Mesenteric fat pad (tissue), 1 donor: ENCODE measurements at places on chromosomes 2 and 18. TPM values are rescaled to one million over a fixed set of nuclear protein-coding genes. Genes with fewer than 3 reads are reported as not detected.

DNA sequence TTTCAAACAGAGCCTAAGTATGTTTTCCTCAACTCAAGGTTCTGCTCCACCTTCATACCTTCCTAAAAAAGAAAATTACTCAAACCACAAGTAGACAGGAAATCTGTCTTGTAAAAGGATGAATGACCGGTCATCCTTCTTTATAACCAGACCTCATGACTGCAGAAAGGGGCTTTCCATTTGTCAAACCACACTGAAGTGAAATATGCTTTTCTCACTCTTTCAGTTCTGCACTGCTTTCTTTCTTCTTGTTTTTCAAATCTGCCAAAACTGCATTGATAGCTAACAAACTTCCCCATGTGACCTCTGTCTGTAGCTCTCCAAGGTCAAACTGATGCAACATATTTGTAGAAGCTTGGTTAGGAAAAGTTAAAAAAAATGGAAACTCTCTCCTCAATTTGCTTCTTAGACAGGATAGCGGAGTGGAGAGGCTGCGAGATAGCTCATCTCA lies 308.9 kb upstream of the CCDC68 start:
- no peak for DNase-seq

DNA sequence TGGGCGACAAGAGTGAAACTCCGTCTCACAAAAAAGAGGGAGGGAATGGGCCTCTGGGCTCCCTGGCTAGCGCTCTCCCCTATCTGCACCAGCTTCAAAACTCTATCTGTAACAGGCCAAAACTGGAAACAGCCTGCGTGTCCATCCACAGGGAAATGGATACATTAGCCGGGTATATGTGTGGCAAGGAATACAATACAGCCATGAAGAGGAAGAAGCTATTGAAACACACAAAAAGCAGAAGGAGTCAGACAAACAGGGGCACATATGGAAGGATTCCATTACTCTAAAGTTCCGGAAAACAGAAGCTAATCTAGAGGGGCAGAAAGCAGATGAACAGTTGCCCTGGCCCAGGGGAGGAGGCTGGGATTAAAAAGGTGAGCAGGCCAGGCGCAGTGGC lies 24.6 kb upstream of the SLC35F6 start:
- DNase-seq: no peak

- no peak for DNase-seq
Observed at GRCh38 chr18:40577981-40578365, 1377.1 kb upstream of the PIK3C3 start.

DNA sequence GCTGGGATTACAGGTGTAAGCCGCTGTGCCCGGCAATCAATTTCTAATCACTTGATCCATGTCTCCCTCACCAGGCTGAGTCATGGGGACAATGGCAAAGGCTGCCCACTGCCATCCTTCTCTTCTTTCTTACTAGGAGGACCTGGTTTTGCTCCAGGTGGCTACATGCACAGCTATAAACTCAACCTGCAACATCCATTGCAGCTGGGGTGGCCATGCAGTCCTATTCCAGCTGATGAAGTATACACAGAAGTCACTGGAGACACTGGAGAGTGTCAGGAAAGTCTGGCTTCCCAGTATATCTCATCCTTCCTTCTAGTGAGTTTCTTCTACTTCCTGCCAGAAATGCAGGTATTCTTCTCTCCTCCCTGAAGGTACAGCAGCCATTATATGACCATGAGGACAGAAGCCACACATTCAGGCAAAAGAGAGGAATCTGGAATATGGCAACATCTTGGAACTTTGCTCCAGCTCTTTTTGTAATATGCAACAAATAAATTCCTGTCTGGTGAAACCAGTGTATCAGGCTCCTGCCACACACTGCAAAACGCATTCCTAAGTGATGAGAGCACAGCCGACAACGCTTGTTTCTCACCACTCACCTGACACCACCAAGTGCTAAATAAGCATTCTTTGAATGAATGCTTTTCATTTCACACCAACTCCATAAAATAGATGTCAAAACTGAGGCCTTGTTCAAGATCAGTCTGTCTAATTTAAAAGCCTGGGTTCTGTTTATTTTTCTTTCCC lies 32.3 kb downstream of the SCTR start:
- no peak for DNase-seq

- no peak for DNase-seq
Observed at GRCh38 chr18:37332628-37333420, 232.8 kb downstream of the CELF4 start.

- DNase-seq: no peak
Observed at GRCh38 chr2:124835331-124835730, 810.2 kb downstream of the CNTNAP5 start.

GRCh38 chr2:240745456-240745855 lies 53.8 kb downstream of the AQP12A start:
- no peak for DNase-seq

DNA sequence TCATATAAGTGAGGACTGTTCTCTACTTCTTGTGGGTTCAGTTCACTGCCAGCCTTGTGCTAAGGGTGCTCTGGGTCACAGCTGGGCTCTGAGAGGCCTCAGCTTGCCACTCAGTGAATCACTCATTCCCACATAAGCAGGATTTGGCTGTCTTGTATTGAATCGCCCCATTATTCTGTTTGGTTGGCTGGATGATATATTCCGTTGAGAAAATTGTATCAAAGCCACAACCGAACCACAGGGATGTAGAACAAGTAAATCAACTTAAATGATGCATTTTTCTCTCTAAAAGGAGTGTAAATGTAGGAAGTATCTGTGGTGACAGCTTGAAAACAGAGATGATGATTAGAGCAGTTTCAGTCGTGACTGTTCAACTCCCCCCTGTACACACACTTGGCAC lies 39.6 kb downstream of the TTC39C start:
- no peak for DNase-seq

DNA sequence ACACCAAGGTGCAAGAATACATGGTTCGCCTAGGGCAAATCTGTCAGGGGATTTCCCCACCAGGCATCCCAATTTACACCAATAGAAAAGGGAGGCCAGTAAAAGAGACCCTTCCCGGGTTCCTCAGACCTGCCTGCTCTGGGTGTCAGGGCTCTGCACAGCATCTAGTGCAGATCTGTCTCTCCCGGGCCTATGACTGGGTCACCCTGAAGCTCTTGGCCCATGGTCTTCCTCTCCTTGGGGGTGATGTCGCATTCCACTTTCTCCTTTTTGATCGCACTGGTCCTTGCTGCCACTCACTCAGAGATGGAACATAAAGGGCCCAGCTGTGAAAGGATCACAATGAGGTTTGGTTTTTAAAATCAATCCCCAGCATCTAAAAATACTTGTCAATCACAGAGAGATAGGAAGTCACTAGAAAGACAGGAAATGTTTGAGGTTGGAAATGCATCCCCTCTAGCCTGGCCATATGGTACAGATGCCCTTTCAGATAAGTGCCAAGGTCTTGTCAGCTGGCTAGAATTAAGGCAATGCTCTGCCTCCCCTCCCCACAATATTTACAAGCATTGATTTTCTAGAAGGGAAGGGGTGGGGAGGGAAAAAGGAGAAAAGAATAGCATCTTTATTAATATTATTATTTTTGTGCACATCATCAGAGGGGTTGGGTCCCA lies 34.9 kb upstream of the AFTPH start:
- DNase-seq: no peak

DNA sequence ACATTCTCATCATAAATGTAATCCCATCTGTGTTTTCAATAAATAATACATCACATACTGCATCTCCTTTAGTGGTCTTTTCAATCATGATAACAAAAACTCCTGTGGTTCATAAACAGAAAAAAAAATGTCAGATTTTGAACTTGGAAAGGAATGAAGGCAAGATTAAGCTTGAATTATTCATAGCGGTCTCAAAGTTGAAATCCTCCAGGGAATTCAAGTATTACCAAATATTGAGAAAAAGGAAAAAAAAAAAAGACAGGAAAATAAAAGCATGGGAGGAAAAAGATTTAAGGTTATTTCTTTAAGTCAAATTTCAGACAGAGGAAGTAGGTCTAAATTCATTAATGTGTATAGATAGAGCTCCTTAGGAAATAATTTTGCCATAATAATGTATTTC lies 92.1 kb downstream of the COLEC12 start:
- no peak for DNase-seq

- DNase-seq: no peak
Observed at GRCh38 chr2:30346471-30347169, 100.4 kb upstream of the LCLAT1 start.

DNA sequence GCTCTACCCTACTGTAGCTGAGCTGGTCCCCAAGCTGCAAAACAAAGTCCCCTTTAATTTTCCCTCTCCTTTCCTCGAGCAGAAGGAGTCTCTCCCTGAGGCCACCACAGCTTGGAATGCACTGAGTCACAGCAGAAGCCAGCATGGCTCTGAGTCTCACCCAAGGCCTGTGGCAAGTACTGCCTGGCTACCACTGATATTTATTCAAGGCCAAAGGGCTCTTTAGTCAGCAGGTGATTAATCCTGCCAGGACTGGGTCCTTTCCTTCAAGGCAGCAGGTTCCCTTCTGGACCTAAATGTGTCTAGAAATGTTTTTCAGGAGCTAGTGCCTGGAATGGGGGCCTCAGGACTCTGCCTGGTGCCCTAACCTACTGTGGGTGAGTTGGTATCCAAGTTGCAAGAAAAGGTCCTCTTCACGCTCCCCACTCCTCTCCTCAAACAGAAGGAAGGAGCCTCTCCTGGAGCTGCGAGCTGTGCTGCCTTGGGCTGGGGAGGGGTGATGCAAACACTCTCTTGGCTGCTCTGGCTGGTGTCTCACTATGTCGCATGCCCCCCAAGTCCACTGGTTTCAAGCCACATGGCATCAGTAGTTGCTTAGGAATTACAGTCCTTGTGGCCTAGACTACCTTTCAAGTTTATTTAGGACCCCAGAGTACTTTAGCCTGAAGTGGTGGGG lies 53.4 kb downstream of the CD28 start:
- DNase-seq: no peak

- DNase-seq: no peak
Observed at GRCh38 chr2:203673933-203674332, 32.5 kb upstream of the CD28 start.

GRCh38 chr2:74028741-74029140 lies 44.0 kb downstream of the TET3 start:
- DNase-seq: no peak

DNA sequence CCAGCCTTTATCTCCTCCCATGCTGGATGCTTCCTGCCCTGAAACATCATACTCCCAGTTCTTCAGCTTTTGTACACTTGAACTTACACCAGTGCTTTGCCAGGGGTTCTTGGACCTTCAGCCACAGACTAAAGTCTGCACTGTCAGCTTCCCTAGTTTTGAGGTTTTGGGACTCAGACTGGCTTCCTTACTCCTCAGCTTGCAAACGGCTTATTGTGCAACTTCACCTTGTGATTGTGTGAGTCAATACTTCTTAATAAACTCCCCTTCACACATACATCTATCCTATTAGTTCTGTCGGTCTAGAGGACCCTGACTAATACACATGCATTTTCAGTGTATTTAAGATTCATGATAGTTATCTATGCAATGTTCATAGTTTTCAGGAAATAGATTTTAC lies 35.8 kb upstream of the ZNF804A start:
- no peak for DNase-seq

DNA sequence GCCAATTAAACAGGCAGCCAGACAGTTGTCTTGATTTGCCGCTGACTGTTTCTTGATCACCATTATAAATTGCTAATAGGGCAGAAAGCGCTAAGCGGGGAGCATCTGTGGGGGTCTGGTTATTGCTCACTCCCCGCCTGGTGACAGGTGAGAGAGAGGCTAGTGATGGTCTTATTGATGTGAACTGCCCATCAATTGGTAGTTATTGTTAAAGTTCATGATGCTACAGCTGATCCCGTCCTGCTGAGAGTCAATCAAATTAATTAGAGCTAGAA lies 148.5 kb downstream of the LNPK start:
- DNase-seq: no peak

- no peak for DNase-seq
Observed at GRCh38 chr2:238702276-238703052, 145.4 kb upstream of the TWIST2 start.

DNA sequence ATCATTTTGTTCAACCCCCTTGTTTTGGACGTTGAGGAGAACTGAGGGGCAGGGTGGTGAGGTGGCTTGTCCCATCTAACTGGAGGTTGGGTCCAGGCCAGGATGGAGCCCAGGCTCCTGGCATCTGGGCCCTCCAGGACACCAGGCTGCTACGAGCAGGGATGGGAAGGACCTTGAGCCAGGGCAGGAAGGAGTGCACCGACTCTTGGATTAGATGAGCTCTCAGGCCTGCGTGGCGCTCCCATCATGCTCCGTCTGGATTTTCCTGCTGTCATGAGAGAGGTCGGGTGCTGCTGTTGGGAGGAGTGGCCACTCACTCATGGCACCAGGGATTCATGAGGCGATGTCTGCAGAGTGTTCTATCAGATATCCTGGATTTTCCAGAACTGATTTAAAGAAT lies 18.3 kb upstream of the ALLC start:
- peak; percentile 82 for DNase-seq

- DNase-seq: peak; percentile 87
Observed at GRCh38 chr2:84879584-84880394, 1.1 kb downstream of the TRABD2A start.

DNA sequence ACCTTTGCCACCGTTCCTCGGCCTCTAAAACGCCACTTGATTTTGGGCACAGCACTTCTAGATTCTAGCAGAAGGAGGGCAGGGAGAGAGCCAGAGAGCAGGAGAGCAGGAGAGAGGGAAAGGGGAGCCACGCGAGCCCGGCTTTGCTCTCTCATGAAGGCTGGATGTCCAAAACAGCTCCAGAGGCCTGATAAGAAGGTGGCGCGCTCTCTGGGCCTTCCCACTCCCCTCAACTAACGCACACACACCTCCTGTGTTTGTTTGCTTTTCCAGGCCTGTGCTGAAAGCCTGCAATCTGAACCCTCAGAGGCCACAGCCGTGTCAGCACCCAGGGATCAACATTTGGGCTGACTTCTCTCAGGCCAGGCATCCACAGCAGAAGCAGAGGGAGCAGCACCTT lies 184.8 kb upstream of the SOX11 start:
- DNase-seq: no peak

DNA sequence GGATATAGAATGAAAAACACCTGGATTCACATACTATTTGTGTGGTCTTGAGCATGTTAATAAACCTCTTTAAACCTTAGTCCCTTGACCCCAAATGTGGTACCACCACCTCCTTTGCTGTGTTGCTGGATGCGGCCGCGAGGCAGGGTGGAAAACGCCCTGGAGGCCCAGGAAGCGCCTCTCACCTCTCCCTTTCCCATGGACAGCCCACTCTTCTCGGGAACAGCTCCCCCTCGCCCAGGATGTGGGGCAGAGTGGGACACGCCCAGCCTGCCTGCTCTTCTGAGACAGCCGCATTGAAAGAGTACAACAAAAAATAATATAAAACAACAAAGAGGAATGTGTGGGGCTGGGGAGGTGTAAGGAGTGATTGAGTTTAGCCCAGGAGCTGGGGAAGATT lies 549.0 kb upstream of the ID2 start:
- no peak for DNase-seq

- no peak for DNase-seq
Observed at GRCh38 chr2:100878000-100878791, 58.3 kb downstream of the NPAS2 start.

GRCh38 chr2:60023256-60023985 lies 530.0 kb downstream of the BCL11A start:
- DNase-seq: no peak

The ERMN gene
- 0.32 TPM for total RNA-seq

The NT5C1B gene
- total RNA-seq: not detected

The TSPYL6 gene
- total RNA-seq: not detected

The ABHD1 gene
- total RNA-seq: not detected

The KYNU gene
- 12.0 TPM for total RNA-seq

The ITGA4 gene
- total RNA-seq: 6.6 TPM

The ANKRD62 gene
- total RNA-seq: not detected

The GKN2 gene
- total RNA-seq: not detected

The UGT1A4 gene
- total RNA-seq: not detected

The PLEK gene
- total RNA-seq: 30.0 TPM

The ARHGAP15 gene
- total RNA-seq: 11.6 TPM

The PDCD1 gene
- 0.42 TPM for total RNA-seq

The CD8B2 gene
- total RNA-seq: not detected

The OSBPL6 gene
- total RNA-seq: 0.39 TPM

The DYTN gene
- total RNA-seq: not detected
